ENCODE measurements at places on chromosomes 6 and 20.

- DNase-seq = no peak
Observed at GRCh38 chr6:32664827-32665362, 1.6 kb downstream of the HLA-DQB1 start.

DNA sequence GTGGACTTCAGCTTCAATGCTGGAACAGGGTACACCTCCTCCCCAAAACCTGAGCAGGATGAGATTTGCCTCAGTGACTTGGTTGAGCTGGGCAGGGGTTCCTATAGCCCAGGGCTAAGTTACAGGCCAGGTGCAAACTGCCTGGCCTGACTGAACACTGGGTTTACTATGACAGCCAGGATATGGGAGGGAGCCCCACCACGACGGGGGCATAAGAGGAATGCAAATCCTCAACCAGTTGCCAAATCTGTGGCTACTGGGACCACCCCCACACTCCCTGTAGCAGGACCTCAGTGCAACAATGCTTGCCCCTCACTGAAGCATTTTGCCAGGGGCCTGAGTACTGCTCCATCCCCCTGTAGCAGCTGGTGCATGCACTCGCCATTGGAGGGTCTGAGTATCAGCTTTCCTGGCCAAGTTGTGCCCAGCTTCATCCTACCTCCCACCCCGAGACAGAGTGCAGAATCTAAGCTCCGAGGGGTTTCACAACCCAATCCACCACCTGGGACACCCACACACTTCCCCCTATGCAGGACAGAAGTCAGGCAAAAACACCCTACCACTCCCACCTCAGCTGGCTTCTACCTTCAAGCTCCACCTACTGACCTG is 27.6 kb downstream of the TREML4 start:
- DNase-seq = no peak

DNA sequence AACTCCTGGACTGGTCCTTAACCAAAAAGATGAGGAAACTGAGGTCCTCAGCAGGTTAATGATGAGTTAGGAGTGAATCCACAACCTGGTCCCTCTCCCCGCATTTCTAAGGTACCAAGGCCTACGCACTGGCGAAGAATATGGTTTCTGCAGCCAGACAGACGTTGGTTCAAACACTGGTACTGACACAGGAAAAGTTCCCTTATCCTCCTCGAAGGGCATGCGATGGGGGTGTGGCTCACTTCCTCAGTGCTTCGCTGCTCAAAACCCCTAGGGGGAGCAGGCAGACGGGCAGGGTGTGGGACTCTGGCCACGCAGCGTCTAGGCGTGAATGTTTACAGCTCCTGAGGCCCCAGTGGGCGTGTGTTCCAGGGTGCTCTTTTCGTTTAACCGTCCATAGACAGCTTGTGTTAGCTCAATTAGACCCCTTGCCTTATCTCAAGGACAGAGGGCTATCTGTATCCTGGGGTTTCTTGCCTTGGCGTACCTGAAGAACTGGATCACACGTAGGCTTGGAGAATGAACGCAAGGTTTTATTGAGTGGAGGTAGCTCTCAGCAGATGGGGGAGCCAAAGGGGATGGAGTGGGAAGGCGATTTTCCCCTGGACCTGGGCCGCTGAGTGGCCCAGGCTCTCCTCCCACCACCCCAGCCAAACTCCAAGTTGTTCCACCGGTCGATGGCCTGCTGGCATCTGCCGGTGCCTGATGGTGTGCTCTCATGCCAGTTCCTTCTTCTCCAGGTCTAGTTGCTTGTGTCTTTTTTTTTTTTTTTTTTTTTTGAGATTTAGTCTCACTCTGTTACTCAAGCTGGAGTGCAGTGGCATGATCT is 31.8 kb upstream of the PTPN1 start:
- DNase-seq = peak; percentile 78

GRCh38 chr20:2230726-2231488 is 64.9 kb upstream of the TGM3 start:
- no peak for DNase-seq

DNA sequence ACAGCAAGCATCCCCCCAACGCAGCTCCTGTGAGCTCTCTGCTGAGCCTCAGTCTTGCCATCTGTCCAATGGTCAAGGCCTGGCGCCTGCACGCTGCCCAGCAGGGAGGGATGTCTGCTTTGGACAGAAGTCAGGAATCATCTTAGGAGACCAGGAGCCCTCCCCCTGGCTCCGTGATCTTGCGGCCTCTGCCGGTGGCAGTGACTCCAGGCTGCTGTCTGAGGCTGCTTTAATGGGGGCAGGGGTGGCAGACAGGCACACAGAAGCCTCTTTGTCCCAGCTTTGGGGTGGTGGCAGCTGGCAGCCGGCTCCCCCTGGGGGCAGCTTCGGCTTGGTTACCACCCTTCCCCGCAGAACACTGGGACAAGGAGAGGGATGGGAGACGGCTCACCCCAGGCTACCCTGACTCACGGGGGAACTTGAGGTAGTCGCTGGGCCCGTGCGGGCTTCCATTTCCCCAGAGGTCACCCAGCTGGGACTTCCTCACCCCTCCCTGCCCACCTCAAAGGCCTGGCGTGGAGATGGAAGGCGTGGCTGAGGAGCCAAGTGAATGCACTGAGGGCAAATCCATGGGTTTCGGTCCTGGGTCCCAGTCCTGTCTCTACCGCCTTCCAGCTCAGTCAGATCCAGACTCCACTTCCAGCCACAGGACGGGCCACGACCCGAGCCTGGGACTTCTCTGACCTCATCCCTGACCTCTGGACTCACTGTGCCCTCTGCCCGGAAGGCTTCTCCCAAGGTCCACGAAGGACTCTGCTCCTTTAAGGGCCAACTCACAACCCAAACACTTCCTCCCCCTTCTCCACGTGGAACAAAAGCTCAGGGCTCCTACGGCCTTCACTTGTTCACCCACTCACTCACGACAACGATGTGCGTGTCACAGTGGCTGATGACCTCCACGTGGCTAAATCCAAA is 14.8 kb downstream of the PEDS1 start:
- peak; percentile 80 for DNase-seq

DNA sequence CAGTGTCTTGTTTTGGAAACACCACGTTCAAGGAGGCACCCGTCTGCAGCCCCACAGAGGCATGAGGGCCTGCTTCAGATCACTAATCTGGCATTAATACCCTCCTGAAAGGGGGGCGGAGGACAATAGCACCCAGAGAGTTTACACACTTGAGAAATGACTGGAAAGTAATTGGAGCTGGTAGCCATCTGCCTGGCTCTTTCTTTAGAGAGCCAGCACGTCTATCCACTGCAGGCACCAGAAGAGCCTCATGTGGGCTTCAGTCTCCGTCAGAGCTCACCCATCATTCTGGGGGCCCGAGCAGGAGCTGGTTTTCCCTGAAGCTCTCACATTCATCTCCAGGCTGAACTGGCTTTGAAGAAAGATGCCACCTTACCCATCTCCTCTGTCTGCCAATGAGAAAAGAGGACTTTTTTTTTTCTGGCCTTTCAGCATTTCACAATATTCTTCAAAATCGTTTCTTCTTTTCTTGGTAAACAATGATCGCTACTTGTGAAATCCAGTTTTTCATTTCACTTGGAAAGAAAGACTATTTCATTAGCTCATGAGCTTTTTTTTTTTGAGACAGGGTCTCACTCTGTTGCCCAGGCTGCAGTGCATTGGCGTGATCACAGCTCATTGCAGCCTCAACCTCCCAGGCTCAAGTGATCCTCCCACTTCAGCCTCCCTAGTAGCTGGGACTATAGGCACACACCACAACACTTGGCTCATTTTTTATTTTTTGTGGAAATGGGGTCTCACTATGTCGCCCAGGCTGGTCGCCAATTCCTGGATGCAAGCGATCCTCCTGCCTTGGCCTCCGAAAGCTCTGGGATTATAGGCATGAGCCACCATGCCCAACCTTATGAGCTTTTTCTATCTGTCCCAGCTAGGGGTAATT is 124.7 kb upstream of the ZNF217 start:
- no peak for DNase-seq

DNA sequence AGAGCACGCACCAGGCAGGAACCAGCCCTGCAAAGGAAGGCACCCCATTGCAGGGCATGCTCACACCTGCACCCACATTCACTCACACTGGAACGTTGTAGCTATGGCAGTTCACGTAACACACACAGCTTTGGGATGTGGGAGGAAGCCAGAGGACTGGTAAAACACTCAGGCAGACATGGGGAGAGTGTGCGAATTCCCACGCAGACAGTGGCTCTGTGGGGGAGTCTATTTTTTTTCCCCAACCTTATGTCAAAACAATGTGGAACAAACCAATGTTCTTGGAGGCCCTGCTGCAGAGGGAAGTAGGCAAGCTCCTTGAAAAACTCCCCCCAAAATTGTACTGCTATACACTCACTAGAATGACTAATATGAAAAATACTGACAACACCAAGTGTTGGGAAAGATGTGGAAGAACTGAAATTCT is 91.0 kb downstream of the PPP1R14C start:
- no peak for DNase-seq

- peak; percentile 76 for DNase-seq
Observed at GRCh38 chr6:169167581-169168301, 85.9 kb downstream of the THBS2 start.

DNA sequence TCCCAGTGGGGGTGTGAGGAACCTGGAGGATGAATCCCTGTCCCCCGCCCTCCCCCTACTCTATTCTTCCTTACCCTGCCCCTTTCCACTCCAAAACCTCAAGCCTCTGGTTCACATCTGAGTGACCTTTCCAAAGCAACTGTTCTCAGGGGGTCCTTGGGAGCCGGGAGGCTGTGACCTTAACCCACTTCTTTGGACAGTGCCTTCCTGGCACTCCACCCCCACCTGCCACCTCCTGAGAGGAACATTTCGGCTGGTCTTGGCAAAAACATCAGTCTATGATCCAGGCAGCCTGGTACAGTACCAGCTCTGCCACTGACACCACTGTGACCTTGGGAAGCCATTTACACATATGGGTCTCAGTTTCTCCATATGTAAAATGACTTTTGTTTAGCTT is 121.7 kb downstream of the MRPL14 start:
- DNase-seq = no peak

DNA sequence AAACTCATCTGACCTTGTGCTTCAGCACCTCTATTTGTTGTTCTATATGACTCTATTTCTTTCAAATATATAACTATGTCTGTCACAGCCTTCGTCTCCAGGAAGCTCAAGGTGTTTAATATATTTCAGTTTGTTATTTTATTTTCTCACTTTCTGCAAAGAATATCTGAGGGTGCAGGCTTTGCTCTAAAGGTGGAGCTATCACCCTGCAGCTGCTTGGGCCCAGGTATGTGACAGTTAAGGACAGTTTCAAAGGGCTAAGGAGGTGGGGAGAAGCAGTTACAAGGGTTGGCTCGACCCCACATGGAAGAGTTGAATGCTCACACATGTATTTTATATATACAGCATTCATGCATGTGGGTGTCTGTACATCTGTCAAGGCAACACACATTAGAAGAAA is 405.6 kb downstream of the BTBD9 start:
- DNase-seq = no peak

- no peak for DNase-seq
Observed at GRCh38 chr6:8658416-8658815, 223.1 kb upstream of the SLC35B3 start.

DNA sequence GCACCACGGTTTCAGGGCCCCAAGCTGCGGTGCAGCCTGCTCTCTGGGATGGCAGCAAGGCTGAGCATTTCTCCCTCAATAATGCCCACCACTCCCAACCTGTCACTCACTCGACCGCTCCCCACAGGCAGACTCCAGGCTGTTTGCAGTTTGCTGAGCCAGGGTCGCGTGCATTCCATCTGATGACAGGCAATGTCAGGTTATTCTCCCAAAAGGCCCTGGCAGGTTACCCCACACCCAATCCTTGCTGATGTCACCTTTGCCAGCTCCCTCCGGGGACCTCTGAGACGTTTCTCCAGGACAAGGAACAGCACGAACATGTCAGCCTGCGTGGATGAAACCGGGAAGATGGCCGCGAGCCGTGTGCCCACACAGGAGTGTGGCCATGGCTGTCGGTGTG is 7.1 kb upstream of the SLCO4A1 start:
- no peak for DNase-seq

DNA sequence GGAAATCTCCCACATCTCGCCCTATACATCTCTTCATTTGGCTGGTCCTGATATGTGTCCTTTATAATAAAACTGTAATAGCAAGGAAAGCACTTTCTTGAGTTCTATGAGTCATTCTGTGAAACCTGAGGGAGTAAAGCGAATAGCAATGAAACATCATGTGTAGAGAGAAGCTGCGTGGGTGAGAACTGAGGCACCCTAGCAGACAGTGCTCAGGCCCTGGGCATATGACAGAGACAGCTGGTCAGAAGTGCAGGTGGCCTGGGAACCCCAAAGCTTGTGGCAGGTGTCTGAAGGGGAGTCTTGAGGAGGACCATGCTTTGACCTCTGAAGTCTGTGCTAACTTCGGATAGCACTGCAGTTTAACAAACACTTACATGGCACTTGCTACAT is 1.3 kb upstream of the BLOC1S5 start:
- DNase-seq = no peak

DNA sequence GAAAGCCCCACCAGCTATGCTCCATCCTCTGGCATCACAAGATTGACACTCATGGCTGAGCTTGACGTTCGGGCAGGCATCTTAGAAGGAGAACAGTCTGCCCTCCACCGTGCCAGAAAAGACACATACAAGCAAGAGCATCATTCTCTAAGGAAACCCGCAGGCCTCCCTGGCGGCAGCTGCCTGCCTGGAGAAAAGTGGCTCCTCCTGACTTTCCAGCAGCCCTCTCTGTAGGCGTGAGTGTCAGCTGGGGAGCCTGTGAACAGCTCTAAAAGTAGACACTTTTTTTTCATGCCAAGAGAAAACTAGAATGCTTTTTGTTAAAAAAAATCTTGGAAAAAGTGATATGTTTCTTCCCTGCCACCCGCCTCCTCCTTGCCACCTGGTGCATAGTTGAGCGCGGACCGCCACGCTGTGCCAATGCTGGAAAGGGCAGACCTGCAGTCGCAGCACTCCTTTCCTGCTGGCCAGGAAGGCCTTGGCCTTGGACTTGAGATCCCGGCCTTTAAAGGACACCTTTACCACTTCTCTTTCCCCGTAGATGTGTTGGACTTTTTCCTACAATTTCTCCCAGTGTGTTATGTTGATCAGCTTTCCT is 29.7 kb upstream of the INSM1 start:
- no peak for DNase-seq

- DNase-seq = no peak
Observed at GRCh38 chr20:60667641-60668040, 584.4 kb upstream of the CDH4 start.

GRCh38 chr6:165725201-165725600 is 62.2 kb upstream of the PDE10A start:
- DNase-seq = no peak

DNA sequence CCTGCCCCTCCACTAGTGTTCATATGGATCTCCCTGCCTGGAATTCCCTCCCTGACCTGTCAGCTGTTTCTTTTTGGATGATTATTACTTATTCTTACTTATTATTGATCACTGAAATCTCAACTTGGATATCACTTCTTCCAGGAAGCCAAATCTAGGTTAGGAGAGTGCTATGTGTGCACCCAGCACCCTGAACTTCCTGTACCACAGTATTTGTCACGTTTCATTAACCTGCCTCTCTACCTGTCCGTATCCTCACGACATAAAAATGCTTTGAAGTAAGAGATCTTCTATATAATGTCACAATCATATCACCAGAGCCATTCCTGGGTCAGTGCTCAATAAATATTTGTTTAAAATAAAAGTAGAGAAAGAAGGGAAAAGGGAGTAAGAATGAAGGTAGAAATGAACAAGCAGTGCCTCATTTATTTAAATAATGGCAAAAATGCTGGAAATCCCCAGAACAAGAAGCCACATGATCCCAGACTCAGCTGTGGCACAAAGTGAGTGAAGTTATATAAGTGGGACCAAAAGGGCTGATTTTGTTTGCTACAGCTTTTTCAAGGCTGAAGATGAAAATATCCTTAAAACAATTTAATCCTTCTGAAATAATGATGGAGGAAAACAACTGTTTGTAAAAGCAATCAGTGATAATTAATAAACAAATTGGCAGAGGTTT is 88.0 kb upstream of the MANEA start:
- DNase-seq = no peak

GRCh38 chr6:108521616-108522107 is 39.1 kb upstream of the FOXO3 start:
- DNase-seq = no peak

Measured in H4 (cell line).